Kidney glomerular epithelial cell (primary cell): ENCODE measurements at places on chromosomes 16 and 17.

DNA sequence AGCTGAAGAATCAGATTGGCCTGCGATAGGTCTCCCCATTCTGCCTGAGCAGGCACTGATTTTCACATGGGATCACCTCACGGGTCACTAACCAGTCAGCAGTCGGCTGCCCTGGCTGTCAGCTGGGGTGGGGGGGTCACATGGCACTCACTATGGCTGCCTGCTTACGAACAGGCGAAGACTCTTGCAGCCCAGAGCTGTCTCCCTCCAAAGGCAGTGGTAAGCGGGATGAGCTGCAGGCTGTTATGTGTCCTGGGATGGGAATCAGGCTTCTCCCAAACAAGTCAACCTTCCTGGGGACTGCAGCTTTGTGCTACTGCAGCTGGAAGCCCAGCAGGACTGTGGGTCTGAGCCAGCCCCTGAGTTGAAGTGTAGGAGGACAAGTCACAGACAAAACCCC, 29.0 kb upstream of the ADORA2B start:
- no peak for DNase-seq

GRCh38 chr16:21314339-21314738, 36.2 kb upstream of the CRYM start:
- no peak for DNase-seq

GRCh38 chr17:81922566-81923301, 4.8 kb upstream of the SIRT7 start:
- DNase-seq = no peak

- no peak for DNase-seq
Observed at GRCh38 chr16:28163699-28164098, 48.1 kb downstream of the XPO6 start.

GRCh38 chr17:2482218-2482617, 29.5 kb downstream of the METTL16 start:
- no peak for DNase-seq

DNA sequence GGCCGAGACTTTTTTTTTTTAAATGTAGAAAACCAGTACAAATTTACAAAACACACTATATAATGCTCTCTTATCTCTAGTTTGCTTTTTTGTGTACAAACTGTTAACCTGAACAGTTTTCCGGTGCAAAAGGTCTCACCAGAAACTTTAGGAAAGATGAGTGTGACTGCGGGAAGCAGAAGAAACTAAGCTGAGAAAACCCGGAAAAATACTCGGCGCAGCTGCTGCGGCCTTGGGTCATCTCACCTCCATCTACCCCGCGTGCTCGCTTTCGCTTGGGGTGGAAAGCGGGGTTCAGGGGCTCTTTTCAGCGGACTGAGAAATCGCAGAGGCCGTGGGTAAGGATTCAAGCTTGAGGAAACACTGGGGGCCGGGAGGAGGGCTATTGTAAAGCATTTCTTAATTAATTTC, 1.8 kb downstream of the SALL1 start:
- DNase-seq = no peak

DNA sequence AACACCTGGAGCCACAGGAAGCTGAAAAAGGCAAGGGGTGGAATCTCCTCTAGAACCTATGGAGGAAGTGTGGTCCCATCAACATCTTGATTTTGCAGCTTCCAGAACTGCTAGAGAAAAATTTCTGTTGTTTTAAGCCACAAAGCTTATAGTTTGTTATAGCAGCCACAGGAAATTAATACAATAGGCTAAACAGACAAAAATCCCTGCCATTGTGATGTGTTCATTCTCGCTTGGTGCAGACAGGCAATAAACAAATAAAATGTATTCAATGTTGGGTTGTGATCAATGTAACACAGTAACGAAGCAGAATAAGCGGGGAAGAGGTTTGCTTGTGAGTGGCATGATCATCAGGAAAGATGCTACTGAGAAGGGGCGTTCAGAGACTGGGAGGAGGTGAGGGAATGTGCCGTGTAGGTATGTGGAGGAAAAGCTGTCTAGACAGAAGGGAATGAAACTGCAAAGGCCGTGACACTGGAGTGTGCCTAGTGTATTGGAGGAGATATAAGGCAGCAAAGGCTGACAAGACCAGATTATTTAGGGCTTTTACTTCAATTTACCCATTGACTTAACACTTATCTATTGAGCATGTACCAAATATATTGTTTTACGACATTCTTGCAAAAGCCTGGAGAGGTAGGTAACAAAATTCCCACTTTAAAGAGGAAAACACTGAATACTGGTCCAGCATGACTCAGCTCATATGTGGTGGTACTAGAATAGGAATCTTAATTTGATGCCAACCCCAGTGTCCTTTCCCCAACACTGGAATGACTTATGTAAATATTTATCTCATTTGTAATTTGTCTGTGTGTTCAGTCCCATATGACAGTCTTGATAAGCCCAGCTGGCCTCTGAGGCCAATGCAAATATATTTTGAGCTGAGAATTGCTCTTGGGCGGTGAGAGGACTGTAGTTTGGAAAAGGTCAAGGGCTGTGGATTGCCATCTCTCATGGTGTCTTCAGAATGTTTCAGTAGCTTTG, 375.9 kb downstream of the CDH13 start:
- no peak for DNase-seq

DNA sequence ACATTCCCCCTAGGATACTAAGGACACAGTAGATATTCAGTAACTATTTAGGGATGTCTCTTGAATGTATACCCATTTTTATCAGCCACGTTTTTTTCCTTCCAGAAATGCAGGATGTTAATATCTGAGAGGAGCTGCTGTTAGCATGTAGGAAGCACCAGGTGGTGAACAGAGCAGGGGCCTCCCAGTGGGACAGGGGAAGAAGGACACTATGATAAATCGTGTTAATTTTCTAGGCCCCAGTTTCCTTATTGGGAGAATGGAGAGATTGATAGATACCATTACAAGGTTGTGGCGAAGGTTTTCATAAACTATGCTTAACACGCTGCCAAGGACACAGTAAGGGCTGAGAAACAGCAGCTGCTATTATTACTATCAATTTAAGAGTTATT, 45.4 kb downstream of the PRSS54 start:
- no peak for DNase-seq

- no peak for DNase-seq
Observed at GRCh38 chr17:74485841-74486240, 19.4 kb downstream of the CD300A start.

DNA sequence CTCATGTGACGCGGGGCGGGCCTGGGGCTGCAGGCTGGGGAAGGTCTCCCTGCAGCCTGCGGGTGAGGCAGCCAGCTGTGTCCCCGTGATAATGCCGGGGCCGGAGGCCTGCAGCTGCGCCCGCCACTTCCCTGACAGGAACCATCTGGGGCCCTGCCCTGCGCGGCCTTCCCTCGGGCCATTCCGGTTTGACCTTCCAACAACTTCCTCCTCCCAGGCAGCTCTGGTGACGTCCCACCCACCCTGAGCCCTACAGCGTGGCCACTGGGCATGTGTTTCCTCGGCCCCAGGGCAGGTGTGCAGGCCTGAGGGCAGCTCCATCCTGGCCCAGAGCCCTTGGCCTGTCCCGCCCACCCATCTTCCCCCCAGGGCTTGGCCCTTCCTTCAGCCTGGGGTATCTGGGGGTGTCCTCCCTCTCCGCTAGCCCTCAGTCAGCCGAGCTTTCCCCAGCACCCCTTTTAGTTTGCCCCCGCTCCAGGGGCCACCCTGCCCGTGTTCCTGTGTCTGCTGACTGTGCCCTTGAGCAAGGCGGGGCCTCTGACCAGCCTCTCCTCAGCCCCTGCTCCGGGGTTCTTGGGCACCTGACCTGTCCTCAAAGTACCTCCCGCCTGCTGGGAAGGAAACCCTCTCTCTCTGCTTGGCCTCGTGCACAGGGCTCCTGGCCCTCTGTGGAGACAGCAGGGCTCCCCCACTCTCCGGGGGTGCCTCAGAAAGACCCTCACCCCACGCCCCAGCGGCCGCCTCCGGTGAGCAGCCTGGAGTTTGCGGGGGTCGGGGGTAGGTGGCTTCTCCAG, at the start of gene CBFA2T3:
CBFA2T3 (minus strand) TSS at position 190 of the 794 bp plus-strand sequence. CDS start 400 bp downstream, outside the sequence.
- no peak for DNase-seq

DNA sequence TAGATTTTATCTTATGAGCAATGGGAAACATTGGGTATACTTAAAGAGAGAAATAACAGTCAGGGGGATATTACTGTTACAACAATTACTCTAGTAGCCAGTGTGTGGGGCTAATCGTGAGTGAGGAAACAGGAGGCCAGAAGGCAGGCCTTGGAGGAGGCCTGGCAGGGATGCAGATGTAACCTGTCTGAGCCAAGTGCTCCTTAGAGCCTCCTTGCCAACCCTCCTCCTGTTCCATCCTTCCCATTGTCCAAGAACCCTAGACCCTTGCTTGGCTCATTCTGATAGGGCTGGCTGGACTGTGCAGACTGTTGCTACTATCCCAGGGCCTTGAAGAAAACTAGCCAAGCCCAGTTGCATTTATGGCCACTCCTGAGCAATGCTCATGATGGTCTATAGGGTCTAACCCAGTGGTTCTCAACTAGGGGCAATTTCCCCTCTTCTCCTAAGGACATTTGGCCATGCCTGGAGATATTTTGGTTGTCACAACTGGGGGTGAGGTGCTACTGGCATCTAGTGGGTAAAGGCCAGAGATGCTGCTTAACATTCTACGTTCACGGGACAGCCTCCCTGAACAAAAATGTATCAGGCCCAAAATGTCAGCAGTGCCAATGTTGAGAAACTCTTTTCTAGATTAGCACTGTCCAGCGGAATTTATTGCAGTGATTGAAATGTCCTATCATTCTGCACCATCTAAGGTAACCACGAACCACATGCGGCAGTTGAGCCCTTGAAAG, 24.4 kb upstream of the WSCD1 start:
- no peak for DNase-seq

GRCh38 chr17:14303343-14304221, 2.7 kb downstream of the HS3ST3B1 start:
- DNase-seq = no peak

- DNase-seq = no peak
Observed at GRCh38 chr17:4256952-4257351, 6.8 kb downstream of the ANKFY1 start.

DNA sequence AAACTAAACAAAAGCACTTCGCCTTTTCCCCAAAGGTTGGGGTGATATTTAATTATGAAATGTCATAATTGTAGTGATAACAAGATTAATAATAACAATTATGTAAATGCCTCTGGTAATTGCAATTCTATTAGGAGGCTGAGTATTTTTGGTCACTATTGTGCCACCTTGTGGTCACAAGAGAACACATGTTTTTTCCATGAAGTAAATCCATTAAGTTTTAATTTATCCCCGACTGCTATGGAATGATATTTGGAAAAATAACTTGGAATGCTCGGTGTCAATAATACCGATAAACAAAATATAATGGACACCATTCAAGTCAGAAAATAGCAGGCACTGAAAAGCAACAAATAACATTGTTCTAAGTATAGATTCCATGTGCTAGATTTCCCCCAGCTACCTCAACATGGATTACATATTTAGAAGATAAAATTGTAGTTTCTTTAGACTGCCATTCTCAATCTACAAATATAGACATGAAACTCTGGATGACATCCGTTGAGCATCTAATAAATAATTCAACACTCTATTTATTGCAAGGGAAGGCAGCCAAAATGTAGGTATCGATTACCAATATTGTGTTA, 25.0 kb upstream of the KCNJ2 start:
- DNase-seq = no peak

GRCh38 chr17:81294512-81295030, 536 bp downstream of the SLC38A10 start:
- DNase-seq = peak; percentile 17

DNA sequence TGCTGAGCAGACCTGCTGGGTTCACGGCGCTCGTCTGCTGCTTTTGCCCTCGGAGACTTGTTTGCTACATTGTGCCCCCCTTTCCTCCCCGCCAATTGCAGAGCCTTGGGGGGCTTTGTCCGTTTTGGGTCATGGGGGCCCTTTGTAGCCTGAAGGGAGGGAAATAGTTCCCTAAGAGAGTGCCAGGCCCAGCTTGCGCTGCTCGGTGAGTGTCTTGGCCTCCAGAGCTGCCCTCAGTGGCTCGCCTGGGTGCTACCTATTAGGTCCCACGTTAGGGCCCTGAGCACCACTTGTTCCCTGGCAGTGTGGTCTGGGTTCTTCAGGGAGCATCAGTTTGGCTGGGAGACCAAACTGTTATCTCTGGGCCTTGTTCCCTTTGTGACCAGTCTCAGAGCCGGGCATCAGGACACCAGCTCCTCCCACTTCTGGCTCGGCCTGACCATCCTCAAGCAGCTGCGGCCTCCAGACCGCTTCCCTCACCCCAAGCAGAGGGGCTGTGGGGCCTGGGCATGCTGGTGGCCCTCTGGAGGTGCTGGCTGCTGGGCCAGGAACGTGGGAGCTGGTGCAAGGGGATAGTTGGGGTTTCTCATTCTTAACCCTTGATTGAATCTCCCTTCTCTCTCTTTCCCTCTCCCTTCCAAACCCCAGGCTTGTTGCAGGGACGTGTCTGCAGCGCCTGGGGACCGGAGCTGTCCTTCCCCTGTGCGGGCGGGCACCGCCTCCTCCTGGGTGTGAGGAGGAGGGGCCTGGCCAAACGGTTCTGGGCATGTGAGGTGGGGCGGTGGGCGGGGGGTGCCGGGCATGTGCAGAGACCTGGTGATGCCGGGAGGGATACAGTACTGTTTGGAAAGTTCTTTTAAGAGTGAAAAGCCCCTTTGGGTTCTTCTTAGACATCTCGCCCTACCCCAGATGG, 16.0 kb upstream of the ITGB4 start:
- DNase-seq = no peak

- DNase-seq = no peak
Observed at GRCh38 chr17:14986127-14986526, 279.0 kb downstream of the PMP22 start.

DNA sequence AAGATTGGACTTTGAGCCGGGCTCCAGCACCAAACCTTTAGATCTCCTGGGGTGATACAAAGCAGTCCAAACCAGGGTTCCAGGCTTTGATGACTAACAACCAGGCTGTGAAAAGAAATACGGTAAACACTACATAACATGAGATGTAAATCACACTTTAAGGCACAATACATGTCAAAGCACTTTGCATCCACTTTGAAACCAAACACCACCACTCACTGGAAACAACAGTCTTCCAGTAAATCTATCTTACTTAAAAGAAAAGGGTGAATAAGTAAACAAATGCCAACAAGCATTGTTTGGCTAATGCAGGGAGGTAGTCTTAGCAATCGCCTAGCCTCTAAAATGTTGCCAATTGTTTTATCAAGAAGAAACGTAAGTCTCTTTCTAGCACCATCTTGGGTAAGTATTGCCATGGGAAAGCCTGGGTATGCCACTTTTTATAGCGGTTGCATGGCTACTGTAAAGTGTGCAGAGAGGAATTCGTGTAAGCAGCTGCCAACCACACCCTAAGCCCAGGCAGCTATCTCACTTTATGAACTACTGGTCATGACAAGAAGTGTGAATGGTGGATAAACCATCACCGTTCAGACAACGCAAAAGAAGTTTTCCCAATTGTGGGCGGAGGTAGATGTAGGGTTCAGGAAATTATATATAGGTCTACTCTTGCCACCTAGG, 267.4 kb upstream of the PSMD7 start:
- no peak for DNase-seq

- peak; percentile 67 for DNase-seq
Observed at GRCh38 chr16:30941600-30942425, 7.1 kb upstream of the ORAI3 start.

GRCh38 chr17:63963123-63963522, 9.6 kb downstream of the SCN4A start:
- DNase-seq = no peak
